Activated naive CD8-positive, alpha-beta T cell treated with anti-CD3 and anti-CD28 coated beads, Interleukin-2, amount 50 U/mL, for 24 hours (primary cell): ENCODE measurements at places on chromosomes 3 and 15.

DNA sequence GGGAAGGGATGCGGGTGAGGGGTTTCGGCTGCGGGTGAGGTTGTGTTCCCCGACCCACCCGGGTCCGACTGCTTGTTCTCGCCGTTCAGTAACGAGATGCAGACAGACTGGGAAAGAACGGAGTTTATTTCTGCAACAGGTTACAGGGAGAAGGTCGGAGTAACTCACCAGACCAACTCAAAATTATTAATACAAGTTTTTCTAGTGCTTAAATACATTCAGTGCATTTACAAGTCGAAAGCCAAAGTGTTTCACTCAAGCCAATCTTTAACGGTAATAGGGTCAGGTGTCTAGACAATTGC lies 492 bp upstream of the HIGD1A start:
- DNase-seq, result no peak

DNA sequence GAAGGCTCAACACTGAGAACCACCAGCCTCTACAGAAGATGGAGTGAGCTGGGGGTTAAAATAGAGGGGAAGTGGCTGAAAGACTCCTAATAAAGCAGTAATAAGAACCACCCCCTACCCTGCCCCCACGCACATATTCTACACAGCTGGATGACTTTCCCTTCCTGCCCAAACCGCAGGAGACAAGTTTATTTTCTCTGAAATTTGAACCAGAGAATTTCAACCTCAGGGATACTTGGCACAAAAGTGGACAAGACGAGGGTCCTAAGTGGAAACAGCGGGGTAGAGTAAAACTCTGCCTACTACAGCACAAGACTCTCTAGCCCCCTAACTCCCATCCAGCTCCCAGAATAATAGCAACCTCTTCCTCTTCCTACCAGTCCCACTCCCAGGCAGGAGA lies 28.4 kb downstream of the USF3 start:
- DNase-seq, result no peak

GRCh38 chr3:38382506-38383080 lies 36.0 kb downstream of the XYLB start:
- no peak for DNase-seq

- no peak for DNase-seq
Measured at GRCh38 chr3:16471897-16472296, 41.6 kb downstream of the RFTN1 start.

- DNase-seq, result no peak
Measured at GRCh38 chr3:134777341-134777740, 17.7 kb upstream of the EPHB1 start.

GRCh38 chr3:65955792-65956477 lies 82.8 kb downstream of the MAGI1 start:
- DNase-seq, result no peak

DNA sequence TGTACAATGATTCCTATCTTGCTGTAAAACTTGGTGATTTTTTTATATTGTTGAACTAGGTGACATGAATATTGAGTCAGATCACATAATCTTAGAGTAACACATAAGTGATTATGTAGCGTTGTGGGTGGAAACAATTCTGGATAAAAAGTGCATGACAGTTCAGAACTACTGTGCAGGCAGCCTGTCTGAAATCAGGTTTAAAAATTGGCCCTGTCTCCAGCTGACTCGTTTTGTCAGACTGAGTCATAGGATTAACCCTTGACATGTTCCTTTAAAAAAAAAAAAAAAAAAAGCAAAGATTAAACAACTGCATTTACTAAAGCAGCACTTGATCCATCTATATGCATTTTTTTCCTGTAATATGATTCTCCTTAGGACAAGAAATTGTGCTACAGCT lies 160.0 kb upstream of the CGNL1 start:
- no peak for DNase-seq

GRCh38 chr3:4460334-4460733 lies 6.7 kb downstream of the SUMF1 start:
- DNase-seq, result no peak

DNA sequence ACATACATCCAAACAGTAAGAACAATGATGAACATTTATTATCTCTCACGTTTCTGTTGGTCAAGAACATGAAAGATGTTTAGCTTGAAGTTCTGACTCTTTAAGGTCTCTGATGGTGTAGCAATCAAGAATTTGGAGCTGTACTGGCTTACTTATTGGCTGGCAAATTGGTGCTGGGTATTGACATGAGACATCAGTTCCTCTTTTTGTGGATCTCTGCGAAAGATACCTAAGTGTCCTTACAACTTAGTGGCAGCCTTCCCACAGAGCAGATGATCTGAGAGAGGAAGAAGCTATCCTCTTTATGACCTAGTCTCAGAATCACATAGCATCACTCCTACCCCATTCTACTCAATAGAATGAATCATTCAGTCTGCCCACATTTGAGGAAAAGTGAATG lies 309.8 kb upstream of the DCBLD2 start:
- no peak for DNase-seq

DNA sequence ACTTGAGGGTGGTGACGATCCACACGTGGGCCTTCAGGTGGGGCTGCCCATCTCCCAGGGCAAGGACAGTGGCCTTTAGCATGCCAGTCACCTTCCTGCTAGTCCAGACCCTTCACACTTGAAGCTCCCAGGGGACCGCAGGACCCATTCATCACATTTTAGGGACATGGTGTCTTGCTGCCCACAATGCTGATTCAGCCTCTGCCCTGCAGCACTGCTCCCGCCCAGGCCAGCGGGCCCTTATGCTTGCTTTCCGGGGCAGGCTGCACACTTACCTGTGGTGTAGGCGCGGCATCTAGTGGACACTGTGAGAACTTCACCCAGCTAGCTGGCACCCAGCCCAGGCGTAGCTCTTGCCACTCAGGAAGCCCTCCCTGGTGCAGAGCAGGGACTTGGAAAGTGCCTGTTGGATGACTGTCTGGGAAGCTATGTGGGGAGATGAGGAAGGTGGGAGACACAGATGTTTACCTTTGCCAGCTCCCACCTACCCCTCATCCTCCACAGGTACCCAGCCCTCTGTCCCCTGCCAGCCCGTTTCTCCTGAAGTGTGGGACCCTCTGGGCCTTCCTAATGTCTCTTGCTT lies 26.3 kb upstream of the NR2C2 start:
- peak; percentile 83 for DNase-seq

GRCh38 chr3:99579965-99580364 lies 58.4 kb upstream of the COL8A1 start:
- DNase-seq, result no peak

GRCh38 chr15:32687556-32687955 lies 30.2 kb upstream of the GREM1 start:
- no peak for DNase-seq

DNA sequence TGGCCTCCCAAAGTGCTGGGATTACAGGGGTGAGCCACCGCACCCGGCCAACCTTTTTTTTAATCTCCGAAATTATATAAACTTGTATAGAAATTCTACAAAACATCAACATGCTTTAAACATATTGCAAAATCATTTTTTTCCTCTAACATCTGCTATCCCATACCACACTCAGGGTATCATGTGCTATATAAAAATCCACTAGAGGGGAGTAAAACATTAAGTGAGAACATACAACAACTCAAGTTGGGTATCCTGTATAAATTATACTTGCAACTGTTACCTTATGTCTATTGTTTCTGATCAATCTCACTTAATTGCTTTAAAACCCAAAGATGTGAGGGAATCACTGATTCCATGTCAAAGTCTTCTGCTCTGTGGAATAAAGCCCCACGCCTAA lies 71.9 kb upstream of the FBN1 start:
- DNase-seq, result no peak

DNA sequence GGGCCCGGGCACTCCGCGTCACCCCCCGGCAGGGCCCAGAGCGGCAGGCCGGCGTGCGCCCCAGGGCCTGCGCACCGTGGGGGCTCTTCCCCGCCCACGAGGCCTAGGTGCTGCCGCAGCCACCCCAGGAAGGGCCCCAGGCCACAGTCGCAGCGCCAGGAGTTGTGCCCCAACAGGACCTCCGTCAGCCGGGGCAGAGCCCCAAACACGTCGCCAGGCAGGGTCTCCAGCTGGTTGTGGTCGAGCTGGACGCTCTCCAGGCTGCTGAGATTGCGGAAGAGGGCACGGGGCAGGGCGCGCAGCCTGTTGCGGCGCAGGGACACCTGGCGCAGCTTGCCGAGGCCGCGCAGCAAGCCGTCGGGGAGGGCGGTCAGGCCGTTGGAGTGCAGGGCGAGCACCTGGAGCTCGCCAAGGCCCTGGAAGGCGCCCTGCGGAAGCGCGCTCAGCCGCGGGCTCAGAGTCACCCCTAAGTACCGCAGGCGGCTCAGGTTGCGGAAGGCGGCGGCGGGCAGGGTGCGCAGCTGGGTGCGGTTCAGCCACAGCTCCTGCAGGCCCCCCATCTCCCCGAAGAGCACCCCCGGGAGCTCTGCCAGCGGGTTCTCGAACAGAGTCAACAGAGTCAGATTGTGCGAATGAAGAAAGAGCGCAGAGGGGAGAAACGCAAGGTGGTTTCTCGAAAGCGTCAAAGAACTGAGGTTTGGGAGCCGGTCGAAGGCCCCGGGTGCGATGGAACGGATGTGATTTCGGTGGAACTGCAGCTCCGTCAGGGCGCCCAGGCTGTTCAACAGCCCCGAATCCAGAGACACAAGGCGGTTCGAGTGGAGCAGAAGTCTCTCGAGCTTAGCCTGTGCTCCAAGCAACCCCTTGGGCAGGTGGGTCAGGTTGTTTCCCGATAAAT lies 2.0 kb downstream of the GP5 start:
- DNase-seq, result peak; percentile 38

- no peak for DNase-seq
Measured at GRCh38 chr15:83956887-83957286, 278.7 kb upstream of the GOLGA6L4 start.

- DNase-seq, result no peak
Measured at GRCh38 chr3:165404357-165405027, 208.3 kb upstream of the SLITRK3 start.

GRCh38 chr3:171225708-171226107 lies 199.2 kb upstream of the SLC2A2 start:
- no peak for DNase-seq

- no peak for DNase-seq
Measured at GRCh38 chr3:3665961-3666640, 133.1 kb upstream of the LRRN1 start.

DNA sequence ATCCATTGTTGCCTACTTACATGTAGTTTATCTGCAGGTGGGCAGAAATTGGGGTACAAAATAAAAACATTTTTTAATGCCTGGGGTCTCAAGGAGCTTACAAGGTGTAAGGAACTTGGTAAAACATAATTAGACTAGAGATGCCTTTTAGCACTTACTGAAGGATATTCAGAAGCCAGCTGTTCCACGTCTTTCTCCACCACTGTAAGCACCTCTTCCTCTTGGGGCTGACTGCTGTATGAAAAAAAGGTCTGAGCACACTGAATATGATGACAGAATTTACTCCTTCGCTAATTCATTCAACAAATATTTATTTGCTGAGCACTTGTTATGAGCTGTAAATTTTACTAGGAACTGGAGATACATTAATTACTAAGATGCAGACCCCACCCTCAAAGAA lies 539.1 kb downstream of the UNC13C start:
- DNase-seq, result no peak

DNA sequence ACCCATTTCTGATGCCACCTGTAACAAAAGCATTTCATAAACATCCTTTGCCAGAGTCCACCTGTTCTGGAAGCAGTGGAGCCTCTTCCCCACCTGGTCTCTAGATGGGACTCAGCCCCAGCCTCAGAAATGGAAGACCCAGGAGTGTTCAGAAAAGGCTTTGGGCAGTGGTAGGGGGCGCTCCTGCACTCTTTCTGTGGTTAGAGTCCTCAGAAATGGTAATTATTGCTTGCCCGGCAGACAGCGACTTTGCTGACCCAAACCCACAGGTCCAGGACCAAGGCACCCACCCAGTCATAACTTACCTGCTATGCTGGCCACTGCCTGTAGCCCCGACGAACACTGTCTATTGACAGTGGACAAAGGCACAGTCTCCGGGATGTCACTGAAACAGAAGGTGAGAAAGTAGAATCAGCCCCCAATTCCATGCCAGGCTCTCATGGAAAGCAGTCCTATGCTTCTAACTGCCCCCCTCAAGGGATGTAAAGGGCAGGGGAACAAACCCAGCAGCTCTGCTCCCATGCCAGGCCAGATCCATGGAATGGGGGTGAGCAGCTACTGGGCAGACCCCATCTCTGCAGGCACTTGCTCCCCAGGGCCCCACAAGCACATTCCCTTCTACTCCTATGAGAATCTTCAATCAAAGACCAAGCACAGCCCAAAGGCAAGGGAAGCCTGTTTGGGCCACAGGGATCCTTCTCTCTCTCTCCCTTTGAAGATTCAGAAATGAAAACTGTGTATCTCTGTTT lies 5.1 kb downstream of the ACAA1 start:
- peak; percentile 42 for DNase-seq

- no peak for DNase-seq
Measured at GRCh38 chr3:148307443-148307843, 390.3 kb upstream of the AGTR1 start.

- no peak for DNase-seq
Measured at GRCh38 chr3:55910543-55910942, 423.4 kb upstream of the WNT5A start.

DNA sequence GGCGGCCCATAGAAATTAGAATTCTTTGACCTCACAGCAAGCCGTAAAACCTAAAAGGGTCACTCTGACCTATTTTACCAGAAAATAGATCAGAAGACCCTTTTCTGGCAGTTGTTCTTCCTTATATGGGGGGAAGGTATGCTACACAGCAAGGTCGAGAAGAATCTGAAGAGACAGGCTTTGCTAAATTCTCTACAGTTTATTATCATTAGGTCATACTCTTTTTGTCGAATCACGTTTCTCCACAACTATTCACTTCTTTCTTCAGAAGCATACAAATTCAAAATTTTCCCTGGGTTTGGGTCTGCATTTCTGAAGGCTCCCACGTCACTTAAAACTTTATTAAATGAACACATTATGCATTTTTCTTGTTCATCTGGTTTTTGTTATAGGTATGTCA lies 229.5 kb upstream of the GRM7 start:
- DNase-seq, result no peak

GRCh38 chr3:139676108-139676507 lies 1.7 kb downstream of the NMNAT3 start:
- no peak for DNase-seq

DNA sequence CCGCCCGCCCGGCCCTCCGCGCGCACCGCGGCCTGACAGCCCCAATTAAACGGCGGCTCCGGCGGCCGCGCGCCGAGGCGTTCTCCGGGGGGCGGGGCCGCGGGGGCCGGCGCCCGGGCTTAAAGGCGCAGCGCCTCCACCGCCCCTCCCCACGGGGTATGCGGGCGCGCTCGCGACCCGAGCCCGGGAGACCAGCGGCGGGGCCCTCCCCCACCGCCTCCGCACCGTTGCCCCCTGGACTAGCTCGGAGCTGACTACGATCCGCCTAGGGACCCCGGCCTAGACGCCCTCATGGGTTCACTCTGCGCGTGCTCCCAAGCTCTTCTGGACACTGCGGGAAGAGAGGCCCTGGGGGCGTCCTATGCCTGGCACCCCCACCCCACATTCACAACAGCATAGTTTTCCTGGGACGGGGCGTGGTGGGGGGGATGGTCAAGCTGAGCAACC lies at the start of gene DUSP7:
DUSP7 (minus strand) TSS at position 51 of the 447 bp plus-strand sequence. CDS start 205 bp downstream, outside the sequence.
- peak; percentile 77 for DNase-seq

- DNase-seq, result no peak
Measured at GRCh38 chr3:188667926-188668325, 503.8 kb upstream of the TPRG1 start.
